ENCODE measurements at places on chromosomes 13 and 19.

- no peak for DNase-seq
Measured at GRCh38 chr19:29760752-29761502, 45.9 kb upstream of the C19orf12 start.

- DNase-seq: no peak
Measured at GRCh38 chr19:16002406-16003384, 53.9 kb downstream of the OR10H4 start.

DNA sequence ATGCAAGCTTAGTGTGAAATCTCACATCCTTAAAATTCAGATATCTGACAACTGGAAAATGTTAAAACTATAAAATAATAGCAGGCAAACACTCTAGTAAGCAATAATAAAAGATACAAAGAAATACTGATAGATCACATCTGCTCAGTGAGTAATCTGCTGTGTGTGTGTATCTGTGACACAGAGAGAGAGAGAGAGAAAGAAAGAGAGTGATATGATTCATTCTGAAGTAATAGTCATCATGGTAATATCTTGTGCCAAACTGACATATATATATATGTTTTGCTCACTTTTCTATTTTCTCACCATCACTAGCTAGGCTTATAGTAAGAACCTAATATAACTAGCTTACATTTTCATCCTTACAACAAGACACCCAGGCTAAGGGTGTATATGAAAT, 288.0 kb upstream of the SLITRK6 start:
- no peak for DNase-seq

DNA sequence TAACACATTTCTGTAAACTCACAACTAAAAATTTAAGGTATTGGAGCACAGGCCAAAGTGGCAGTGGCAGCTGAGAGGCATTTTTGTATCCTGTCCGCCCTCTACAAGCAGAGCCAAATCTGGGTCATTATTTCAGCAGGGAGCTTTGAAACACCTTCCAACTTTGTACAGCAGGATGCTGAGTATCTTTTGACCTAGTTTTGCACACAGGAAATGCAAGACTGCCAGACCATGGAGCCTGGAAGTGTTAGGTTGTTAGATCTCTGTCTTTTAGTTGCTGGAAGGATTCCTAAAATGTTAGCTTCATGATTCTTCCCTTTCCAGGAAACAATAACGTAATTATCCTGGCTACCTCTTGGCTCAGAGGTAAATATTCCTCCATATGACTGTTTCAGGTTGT, 148.6 kb upstream of the ATXN8OS start:
- DNase-seq: no peak

- DNase-seq: peak; percentile 20
Measured at GRCh38 chr13:46315491-46316075, 71.5 kb downstream of the RUBCNL start.

DNA sequence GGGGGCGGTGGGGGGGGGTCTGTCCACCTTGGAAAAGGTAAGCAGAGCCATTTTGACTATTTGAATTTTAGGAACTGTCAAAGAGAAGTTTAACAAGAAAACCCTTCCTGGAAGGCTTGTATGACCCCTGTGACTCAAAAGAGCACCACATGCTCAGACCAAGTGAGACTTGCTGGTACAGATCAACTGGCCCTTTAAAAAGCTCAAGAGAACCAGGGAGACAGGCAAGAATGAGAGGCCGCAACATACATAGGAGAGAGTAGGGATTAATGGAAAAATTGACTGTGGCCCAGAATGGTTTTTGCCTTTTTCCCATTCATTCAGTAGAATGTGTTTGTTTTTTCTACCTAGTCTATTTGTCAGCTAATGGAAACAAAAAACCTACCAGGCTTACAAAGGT, 26.2 kb upstream of the ATP8A2 start:
- DNase-seq: no peak

- peak; percentile 98 for DNase-seq
Measured at GRCh38 chr19:16628183-16628983, at the start of gene MED26. Gene MED26, minus strand, starts transcription at chr19:16628204. Its CDS starts 261 bp downstream, at chr19:16627943.

DNA sequence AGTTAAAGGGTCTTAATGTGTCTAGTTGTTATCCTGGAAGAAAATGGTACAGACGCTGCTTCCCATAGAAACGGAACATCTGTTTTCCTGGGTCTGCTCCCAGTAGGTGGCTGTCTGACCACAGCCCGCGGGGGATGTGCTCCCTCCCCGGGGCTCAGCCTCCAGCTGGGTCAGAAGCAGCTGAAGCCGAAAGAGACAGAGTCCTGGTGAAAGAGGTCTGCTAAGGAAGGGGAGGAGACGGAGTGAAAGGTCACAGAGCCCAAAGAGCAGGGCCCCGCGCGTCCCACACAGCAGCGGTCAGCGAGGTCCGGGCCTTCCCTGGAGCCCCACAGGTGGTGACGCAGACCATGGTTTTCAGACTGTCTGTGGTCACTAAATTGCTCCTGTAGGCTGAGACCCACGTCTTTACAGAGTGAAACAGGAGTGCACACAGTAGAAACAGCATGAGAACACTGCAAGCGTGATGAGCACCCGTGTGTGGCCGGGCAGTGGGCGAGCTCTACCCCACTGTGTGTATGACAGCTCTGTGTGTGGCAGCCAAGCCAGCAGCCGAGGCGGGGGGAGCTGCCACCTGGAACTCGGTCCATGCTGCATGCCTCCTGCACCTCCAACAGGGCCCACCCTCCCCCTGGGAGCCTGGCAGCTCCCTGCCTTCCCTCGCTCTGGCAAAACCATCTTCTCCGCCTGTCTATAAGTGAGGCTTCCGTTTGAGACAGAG, 52.0 kb upstream of the C13orf46 start:
- DNase-seq: no peak

DNA sequence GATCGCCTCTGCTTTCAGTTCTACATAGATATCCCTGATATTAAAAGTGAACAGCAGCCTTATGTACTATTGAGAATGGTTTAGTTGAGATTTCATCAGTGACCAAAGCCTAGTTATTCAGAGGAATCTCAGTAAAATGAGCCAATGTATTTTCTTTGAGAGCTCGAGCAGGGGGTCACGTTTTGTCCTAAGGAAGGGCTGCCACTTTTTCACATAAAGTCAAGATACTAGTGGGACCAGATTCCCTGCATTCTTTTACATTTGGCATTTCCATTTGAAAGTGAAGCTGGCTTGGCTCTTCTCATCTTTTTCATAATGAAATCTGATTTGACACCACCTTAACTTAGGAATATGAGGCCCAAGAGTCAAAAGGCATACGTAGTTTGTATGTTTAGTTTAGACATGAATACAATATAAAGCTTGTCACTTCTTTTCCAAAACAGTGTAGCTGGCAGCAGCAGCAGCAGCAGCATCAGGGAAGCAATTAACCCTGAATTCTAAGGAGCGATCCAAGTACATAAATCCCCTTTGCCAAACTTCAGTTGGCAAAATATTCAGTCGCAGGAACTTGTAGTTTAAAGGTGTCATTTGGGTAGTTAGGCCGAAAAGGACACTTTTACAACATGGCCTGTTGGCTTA, 1752.2 kb upstream of the PCDH20 start:
- DNase-seq: no peak

DNA sequence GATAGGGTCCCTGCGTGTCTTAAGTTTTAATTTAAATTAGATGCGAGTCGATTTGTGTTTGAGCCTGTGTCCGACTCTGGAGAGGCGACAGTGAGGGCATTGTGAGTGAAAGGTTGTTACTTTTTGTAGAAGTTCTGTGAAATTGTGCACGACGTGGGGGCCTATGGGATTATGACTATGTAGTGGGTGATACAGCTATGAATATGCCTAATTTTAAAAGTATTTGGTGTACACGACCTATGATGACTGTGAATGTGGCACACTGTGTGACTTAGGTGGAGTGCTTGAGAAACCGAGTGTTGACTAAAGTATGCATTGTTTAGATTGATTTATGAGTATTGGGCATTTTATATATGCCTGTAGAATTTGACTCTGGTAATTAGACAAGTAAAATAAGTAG, 646 bp downstream of the ZNF567 start:
- DNase-seq: no peak

GRCh38 chr13:46062185-46062584, 9.6 kb upstream of the ZC3H13 start:
- DNase-seq: no peak

- DNase-seq: no peak
Measured at GRCh38 chr19:31392464-31392863, 43.2 kb upstream of the TSHZ3 start.

- no peak for DNase-seq
Measured at GRCh38 chr13:109436055-109436622, 350.2 kb downstream of the IRS2 start.

DNA sequence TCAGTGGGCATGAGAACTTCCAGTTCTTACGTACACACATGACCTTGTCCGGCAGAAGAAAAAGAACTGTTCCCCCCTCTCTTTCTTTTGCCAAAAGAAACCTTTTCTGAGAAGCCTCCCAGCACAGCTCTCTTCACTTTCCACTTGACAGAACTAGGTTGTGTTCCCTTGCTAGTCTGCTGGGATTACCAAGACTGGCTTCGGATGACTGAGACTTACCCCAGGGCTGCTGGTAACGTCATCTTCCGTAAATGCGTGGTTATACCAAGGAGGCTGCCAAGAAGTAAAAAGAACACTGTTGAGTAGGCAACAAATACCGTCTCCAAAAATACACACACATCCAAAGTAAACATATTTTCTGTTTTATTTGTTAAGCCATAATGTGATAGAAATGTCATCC, 908.2 kb downstream of the EFNB2 start:
- no peak for DNase-seq

- DNase-seq: no peak
Measured at GRCh38 chr19:5484398-5485285, 29.4 kb downstream of the ZNRF4 start.

GRCh38 chr13:46633416-46633815, 80.4 kb downstream of the LRCH1 start:
- no peak for DNase-seq

DNA sequence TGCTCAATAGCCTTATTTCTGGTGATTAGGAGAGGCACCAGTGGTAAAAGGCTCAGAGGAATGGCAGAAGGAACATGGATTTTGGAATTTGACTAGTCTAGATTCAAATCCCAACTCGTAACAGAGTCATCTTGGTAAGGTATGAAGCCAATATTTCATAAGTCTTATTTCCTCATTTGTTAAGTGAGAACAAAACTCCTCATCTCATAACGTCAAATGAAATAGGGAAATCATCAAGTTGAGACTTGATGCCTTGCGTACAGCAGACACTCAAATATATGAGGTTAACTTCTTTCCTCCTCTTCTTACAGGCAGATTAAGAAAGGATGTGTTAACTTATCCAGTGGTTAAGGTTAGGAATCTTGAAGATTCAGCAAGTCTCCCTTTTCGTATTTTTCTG, 189.2 kb downstream of the DLEU7 start:
- no peak for DNase-seq

DNA sequence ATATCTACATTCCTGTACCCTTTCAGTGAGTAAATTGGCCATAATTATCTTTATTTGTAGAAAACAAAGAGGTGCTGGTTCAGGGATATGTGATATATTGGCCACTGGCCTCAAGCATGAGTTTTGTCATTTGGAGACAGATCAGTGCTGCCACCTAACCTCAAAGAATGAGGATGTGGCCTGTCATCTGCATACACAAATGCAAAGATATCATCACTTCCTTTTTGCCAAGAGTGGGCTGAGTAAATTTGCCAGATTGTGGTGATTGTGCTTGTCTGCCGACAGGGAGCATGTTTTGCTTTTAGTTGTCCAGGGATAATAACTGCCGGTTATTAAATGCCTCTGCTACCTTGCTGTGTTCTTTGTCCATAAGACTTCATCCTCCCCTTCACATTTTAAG, 44.2 kb downstream of the WASF3 start:
- DNase-seq: peak; percentile 74

GRCh38 chr13:59747529-59747928, 416.2 kb downstream of the DIAPH3 start:
- peak; percentile 48 for DNase-seq

GRCh38 chr19:1465191-1466016, 13.6 kb downstream of the C19orf25 start:
- DNase-seq: no peak

DNA sequence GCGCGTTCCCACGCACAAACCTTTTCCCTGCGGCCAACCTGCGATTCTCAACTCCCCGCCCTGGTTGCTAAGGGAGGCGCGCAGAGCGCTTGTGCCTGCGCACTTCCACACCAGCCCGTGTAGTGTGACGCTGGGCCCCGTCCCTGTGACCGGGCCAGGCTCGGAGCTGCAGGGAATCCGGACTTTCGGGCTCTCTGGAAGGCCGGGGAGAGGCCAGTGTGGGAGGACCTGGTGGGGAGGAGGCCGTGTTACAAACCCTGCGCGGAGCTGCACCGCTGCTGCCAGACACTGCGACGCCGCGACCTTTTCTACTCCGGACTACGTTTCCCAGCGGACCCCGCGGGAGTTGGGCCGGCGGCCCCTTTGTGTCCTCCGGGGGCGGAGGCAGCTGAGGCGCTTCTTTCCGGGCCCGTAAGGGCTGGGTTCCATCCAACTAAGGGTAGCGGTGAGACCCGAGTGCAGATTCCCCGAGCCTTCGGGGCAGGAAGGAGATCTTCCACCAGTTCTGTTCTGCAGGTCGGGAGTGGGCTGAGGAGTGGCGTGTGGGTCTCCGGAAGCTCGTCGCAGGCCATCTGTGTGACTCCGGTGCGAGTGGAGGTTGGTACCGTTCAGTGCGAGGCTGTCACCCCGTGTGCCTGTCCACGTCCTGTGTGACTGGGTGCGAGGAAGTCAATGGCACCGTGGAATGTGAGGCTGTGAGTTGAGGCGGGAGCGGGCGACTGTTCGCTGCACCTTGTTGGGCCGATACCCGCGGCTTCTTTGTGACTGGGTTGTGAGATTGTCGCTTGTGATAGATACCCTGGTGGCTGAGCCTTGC, at the start of gene ZNF570:
ZNF570 (plus strand) TSS at position 396 of the 817 bp plus-strand sequence. CDS start 999 bp downstream, outside the sequence.
- peak; percentile 95 for DNase-seq
